Hippocampal formation (tissue), 2 donors: ENCODE measurements at places on chromosomes 5 and 9.

- DNase-seq = no peak
Measured at GRCh38 chr5:179873588-179874110, 15.0 kb upstream of the MRNIP start.

GRCh38 chr9:5586391-5586802 lies 42.5 kb upstream of the RIC1 start:
- DNase-seq = no peak

- no peak for DNase-seq
Measured at GRCh38 chr5:160198146-160198545, 31.2 kb upstream of the FABP6 start.

GRCh38 chr9:113896713-113897112 lies 20.6 kb downstream of the ZNF618 start:
- no peak for DNase-seq

DNA sequence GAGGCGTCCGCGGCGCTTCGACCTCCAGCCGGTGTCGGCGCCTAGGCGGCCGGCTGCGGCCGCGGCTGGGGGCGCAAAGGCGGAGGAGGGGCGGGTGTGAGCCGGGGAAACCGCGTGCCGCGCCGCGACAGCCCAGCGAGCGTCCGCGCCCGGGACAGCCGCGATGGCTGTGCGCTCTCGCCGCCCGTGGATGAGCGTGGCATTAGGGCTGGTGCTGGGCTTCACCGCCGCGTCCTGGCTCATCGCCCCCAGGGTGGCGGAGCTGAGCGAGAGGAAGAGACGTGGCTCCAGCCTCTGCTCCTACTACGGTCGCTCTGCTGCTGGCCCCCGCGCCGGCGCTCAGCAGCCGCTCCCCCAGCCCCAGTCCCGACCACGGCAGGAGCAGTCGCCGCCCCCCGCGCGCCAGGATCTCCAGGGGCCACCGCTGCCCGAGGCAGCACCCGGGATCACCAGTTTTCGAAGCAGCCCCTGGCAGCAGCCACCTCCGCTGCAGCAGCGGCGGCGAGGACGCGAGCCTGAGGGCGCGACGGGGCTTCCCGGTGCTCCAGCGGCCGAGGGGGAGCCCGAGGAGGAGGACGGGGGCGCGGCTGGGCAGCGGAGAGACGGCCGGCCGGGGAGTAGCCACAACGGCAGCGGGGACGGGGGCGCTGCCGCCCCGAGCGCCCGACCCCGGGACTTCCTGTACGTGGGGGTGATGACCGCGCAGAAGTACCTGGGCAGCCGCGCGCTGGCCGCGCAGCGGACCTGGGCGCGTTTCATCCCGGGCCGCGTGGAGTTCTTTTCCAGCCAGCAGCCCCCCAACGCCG lies 605 bp downstream of the CHSY3 start:
- no peak for DNase-seq

DNA sequence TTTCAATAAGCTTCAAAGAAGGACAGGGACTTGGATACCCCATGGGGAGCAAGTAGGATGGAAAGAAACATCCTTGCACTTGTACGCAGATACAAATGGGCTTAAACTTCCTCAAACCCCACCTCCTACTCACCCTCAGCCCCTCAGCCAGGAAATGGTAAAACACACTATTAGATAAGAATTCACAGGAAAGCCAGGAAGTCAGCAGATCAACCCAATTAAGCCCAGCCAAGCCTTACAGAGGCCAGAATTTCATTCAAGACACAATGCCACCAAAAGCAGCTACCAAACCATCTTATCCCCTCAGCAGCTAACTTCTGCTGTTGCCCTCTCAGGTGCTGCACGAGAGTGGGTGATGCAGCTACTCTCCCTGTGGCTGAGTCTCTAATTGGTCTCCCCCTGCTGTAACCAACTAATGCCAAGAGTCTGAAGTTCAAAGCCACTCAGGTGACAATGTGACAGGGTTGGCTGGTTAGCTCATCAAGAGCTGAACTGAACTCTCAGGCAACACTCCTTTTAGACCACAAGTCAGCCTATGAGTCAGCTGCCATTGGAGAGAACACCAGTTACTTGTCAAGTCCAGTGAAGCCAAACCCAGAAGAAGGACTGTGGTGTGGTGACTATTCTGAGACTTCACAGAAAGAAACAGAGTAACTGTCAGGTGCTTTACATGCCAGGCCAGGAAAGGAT lies 201.9 kb downstream of the ZNF608 start:
- no peak for DNase-seq

- no peak for DNase-seq
Measured at GRCh38 chr9:78291240-78291925, 5.5 kb upstream of the PSAT1 start.
